ENCODE measurements at places on chromosomes 12 and 14.
A peak's percentile ranks its signal among the peaks of the same experiment; 100 is the strongest.

GRCh38 chr12:80271780-80272179 lies 172.3 kb upstream of the PTPRQ start:
- DNase-seq: no peak

DNA sequence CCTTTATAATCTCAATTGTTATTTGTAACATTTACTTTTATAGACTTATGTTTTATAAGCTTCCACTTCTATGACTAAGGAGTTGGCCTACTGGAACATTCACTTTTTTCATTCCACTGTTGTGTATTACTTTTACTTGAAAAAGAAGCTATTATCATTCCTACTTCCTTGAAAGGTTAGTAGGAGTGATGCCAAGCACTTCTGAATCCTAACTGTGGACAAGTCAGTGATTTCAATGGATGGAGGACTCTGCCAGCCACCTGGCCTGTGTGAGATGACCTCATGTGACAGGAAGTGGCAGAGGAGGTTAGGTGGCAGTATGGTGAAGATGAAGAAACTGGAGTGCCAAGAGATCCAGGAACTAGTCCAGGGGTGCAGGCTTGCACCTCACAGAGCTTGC lies 46.0 kb downstream of the TECPR2 start:
- no peak for DNase-seq

- DNase-seq: no peak
These were observed 30.8 kb downstream of the GPR19 start for GRCh38 chr12:12665194-12665593.

- DNase-seq: peak; percentile 67
These were observed 707.5 kb upstream of the TMEM132C start for GRCh38 chr12:127559349-127560040.

DNA sequence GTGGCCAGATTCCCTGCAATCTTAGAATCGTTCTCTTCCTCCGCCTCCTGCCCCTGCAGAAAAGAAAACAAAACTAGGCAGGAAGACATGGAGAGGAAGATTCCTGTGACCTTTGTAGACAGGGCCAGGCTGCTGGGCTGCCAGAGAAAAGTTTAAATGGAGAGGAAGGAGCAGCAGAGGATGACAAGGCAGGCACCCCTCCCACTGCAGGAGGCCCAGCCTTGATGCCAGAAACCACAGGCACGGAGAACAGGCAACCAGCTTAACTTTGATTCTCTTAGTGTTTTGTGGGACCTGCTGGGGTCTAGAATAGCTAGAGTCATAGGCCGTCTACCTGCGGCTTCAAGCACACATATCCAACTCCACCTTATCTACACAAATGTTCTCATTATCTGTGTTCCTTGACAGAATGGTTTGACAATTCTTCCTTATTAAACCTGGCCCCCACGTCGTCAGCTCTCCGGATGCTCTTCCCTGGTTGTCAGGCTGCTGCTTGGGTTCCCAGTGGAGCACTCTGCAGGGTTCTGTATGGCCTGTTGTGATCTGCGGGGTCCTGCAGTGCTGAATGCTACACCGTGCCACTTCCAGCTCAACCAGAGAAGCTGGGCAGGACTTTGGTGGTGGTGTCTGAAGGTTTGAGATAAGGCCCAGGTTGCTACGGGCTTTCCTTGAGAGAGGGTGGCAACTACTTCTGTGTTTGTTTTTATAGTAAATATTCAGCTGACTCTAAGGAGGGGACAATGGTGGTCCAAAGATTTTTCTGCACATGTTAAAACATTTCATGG lies 609.5 kb downstream of the AACS start:
- DNase-seq: peak; percentile 65

- DNase-seq: no peak
These were observed 105.1 kb downstream of the ARF6 start for GRCh38 chr14:49997991-49998390.

GRCh38 chr12:50580436-50580835 lies 75.7 kb downstream of the DIP2B start:
- no peak for DNase-seq

DNA sequence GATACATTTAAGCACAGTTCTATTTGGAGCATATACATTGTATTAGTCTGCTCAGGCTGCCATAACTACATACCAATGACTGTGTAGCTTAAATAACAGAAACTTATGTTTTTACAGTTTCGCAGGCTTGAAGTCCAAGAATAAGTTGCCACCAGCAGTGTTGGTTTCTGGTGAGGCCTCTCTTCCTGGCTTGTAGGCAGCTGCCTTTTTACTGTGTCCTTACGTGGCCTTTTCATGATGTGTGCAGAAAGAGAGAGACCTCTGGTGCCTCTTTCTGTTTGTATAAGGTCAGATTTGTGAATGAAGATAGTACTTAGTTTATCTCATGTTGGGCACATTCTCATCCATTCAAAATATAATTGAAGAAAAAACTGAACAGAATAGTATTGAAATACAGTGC lies 636.6 kb downstream of the FLRT2 start:
- no peak for DNase-seq

DNA sequence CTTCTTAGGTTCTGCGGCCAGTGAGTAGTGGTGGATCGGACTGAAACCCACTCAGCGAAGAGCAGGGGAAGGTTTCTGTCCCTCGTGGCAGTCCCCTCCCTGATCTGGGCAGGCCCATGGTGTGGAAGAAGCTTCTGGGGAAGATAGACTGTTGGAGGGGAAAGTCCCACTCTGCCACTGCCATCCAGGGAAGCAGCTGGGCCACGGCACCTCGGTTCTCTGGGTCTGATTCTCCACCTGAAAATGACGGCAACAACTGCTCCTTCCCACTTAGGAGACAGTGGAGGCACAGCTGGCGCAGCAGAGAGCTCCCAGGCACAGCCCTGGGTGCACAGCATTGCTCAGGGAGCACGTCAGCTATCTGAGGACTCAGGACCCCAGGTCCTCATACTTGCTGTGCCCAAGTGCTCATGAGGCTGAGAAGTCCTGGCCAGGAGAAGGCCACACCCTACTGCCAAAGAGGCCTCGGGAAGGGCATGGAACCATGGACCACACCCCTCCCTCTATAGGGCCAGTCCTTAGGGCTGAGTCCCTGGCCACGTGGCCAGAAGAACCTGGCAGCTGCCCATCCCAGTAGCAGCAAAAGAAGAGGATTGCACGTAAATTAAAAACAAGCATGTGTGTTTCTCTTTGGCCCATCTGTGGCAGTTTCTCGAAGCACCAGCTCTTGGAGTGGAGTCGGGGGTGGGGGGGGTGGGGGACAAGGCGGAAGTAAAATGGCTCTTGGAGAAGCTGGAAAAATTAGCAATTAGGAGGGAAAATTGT lies 85.3 kb upstream of the BCL11B start:
- no peak for DNase-seq

GRCh38 chr12:89528434-89528833 lies 2.6 kb upstream of the POC1B start:
- no peak for DNase-seq

DNA sequence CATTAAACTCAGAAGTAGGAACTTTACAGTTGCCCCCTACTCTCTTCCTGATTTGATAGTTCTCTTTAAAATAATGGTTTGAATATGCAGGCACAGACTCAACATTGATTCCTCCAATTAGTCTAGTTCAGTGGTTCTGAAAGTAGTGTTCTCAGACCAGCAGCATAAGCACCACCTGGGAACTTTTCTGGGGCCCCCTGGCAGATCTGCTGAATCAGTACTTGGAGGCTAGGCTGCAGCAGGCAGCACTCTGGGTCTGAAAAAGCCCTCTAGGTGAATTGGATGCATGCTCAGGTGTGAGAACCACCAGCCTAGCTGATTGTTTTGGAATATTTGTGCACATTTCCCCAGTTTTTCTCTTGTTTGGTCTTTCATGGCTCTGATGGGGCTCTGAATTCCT lies 198.6 kb upstream of the NOS1 start:
- no peak for DNase-seq

DNA sequence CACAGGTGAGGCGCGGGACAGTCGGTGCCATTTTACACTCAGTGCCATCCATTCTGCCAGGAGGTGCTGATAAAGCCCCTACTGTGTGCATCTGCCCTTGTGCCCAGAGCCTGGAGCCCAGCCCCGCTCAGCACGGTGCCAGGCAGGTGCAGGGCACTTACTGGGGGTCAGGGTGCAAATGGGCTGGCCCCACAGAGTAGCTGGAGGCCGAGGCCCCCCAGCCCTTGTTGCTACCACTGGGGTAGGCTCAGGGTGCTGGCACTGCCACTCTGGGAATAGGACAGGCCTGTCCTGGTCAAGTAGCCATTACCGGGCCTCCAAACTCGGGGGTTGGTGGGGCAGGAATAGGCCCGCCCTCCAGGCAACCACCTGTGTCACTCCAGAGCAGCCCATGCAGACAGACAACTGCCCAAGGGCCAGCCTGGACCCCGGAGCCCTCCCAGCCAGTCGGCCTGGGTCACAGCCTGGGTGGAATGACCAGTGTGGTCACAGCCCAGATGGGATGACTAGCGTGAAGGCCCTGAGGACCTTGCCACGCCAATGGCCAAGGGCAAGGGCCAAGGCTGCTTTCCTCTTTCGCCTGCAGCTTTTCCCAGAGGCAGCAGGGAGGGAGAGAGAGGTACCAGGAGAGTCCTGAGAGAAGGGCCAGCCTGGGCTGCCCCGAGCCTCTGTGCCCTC lies 3.0 kb downstream of the INF2 start:
- no peak for DNase-seq

DNA sequence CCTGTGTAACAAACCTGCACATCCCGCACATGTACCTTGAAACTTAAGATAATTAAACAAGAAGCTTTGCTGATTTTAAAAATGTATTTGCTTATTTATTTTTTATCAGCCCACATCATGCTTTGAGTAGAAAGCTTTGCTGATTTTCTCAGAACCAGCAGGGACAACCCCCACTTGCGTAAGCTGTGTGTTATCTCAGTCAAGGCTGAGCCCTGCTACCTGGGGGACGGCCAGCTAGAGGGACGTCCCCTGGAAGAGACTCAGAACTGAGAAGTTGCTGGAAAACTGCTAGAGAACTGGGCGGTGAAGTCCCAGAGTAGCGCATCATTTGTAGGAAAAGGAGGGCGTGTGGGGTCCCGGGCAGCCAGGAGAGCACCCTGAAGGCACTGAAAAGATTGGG lies 4.1 kb upstream of the PLEK2 start:
- peak; percentile 79 for DNase-seq

DNA sequence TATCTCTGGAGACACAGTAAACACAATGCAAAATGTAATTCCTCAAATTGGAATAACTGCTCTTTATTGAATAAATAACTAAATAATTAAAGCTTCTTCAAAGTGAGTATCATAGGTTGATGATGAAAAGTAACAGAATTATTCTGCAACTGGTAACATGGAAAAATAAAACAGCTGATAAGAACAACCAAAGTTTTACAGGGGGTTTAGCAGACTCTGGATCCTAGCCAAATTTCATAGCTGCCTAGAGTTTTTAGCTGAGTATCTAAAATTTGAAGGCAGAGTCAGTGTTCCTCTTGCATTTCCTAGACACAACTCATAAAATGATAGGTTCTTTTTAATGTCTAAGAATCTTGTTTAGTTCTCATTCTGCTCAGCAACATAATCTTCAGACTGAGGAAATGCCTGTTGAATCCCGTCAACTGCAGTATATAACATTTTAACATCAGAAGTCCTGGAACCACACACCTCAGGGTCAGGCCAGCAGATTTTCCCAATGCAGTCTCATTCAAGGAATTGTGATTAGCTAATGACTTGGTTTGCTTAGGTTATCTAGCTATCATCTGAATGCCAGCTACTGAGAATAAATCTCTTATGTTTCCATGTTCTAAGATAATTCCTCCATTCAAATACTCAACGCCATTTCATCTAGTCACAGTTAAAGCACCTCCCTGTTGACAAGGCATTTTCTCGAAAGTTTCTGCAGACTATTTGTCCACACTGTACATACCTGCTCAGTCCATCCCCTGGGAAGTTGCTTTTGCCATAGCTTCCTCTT lies 411.6 kb downstream of the BCAT1 start:
- DNase-seq: no peak

DNA sequence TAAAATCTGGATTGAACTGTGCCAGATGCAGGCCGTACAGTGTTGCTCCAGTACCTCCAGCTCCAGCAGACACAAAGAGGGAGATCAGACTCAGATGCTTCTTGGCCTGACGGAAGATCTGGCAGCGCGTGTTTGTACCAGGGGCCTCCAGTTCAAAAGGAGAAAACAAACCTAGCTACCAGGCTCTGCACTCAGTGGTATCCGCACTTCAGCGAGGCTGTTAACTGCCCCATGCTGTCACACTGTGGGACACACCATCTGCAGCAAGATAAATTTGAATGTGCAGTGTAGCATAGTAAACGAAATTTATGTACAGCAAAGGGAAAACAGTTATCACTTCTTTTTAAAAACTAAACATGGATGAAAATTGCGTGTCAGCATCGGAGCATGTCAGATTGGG lies 5.1 kb downstream of the DYNC1H1 start:
- no peak for DNase-seq

DNA sequence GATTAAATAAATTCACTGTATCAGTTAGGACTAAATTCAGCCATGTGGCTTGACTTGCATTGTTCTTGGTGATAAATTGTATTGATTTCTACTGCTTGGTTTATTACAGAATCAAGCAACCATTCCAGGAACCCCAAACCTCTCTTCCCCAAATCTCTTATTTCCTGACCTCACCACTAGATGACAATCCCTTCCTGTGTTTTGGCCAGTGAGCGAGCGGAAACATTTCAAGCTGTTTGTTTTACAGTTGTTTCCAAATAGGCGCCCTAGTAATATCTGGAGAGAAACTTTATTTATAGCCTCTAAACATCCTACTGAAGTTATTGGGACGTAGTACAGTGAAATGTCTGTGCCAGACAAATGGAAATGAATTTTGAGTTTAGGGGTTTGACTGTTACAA lies 161.1 kb downstream of the SNAPC1 start:
- DNase-seq: no peak

- no peak for DNase-seq
These were observed 40.5 kb downstream of the NCKAP5L start for GRCh38 chr12:49787672-49788071.

- peak; percentile 19 for DNase-seq
These were observed 26.3 kb upstream of the TC2N start for GRCh38 chr14:91893669-91894068.
